ENCODE measurements at places on chromosomes 13 and 19.

GRCh38 chr13:107964395-107964794 lies 250.9 kb downstream of the LIG4 start:
- DNase-seq = no peak

DNA sequence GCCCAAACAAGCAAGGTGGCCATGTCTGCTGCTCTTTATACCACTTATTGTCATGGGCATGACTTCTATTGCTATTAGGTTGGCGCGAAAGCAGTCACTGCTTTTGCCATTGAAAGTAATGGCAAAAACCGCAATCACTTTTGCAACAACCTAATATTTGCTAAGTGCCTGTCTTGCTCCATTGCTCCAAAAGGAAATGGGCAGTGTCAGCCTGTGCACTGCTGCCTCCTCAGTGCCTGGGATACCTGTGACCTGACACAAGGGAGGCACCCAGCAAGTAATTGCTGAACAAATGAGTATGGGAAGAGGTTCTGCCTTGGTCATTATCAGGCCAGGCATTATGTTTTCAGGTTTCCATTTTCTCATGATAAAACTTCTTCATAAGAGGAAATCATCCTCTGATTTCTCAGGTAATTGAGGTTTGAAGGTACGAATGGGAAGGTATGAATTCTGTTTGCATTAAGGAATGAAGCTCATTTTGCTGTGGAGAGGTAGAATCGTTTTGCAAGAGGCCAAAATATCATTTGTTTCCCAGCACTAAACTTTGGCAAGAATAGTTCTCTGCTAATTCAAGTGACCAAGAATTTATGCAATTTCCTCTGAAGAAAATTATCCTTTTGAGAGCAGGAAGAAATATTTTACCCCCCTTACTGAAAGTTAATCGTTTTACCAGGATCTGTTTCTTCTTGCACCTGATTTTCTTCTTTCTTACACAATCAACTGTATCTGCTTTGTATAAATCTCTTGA lies 128.4 kb upstream of the SPRY2 start:
- no peak for DNase-seq

GRCh38 chr13:63554157-63554556 lies 2138.5 kb upstream of the PCDH20 start:
- no peak for DNase-seq

- no peak for DNase-seq
These were observed 309.5 kb downstream of the MTUS2 start for GRCh38 chr13:29129616-29130015.

DNA sequence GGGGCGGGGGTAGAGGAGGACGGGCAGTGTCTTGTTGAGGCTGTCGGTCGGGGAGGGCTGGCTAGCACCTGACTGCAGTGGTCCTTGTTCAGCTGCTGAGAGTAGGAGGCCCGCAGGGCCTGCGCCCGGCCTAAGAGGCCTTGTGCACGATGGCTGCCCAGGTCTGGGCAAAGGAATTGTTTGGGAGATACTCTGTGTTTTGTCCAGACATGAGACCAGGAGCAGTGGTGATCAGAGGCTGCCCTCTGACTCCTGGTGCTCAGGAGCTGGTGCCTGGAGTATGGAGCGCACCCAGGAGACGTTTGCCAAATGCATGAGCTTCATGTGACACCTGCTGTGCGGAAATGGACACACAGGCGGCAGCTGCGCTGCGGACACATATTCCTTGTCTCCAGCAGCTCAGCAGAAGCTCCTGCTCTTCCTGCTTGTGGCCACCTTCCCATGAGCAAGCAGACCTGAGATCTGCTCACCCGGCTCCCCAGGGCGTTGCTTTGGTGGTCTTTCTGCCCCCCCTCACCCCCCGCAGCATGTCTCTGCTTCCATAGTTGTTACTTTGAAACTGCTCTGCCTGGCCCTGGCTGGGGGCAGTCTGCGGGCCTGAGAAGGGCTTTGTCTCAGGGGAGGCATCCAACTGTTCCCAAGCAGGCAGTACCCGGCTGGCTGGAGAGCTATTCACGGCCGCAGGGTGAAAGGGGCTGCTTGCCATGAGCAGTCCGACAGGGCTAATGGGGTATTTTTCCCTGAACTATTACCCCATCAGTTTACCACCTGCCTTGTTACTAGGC lies 163.9 kb downstream of the TEX29 start:
- DNase-seq = no peak

- no peak for DNase-seq
These were observed 11.3 kb upstream of the ERICH6B start for GRCh38 chr13:45626731-45627374.

DNA sequence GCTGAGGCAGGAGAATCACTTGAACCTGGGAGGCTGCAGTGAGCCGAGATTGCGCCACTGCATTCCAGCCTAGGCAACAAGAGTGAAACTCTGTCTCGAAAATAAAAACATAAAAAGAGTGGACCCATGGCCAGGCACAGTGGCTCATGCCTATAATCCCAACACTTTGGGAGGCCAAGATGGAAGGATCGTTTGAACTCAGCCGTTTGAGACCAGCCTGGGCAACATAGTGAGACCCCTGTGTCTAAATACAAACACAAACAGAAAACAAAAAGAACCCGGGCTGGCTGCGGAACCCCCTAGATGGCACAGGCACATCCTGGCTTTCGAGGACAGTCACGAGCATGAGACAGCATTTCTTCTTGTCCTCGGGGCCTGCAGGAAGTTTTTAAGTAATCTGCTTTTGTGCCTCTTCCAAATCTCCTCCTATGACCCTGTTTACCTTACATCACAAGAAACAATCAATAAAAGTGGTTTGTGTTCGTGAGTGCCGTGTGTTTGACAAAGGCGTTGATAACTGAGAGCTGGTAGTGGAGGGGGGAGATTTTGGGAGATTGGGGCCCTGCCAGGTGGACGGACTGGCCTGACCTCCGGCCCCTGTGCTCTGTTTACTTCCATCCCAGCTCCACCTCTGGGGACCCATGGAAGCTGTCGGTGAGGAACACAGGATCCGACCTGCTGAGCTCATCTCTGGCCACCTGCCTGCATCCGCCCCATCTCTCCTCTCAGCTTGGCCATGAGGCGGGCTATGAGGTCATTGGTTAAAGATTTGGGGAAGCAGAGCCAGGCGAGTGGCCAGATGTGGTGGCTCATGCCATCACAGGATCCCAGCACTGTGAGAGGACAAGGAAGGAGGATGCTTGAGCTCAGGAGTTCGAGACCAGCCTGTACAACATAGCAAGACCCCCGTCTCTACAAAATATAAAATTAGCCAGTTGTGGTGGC lies 5.9 kb upstream of the GDF15 start:
- DNase-seq = no peak

GRCh38 chr13:24610956-24611355 lies 69.3 kb upstream of the ATP12A start:
- DNase-seq = no peak

GRCh38 chr19:11105014-11105636 lies 15.9 kb downstream of the LDLR start:
- no peak for DNase-seq

GRCh38 chr13:44523146-44524015 lies 52.7 kb downstream of the TSC22D1 start:
- no peak for DNase-seq

DNA sequence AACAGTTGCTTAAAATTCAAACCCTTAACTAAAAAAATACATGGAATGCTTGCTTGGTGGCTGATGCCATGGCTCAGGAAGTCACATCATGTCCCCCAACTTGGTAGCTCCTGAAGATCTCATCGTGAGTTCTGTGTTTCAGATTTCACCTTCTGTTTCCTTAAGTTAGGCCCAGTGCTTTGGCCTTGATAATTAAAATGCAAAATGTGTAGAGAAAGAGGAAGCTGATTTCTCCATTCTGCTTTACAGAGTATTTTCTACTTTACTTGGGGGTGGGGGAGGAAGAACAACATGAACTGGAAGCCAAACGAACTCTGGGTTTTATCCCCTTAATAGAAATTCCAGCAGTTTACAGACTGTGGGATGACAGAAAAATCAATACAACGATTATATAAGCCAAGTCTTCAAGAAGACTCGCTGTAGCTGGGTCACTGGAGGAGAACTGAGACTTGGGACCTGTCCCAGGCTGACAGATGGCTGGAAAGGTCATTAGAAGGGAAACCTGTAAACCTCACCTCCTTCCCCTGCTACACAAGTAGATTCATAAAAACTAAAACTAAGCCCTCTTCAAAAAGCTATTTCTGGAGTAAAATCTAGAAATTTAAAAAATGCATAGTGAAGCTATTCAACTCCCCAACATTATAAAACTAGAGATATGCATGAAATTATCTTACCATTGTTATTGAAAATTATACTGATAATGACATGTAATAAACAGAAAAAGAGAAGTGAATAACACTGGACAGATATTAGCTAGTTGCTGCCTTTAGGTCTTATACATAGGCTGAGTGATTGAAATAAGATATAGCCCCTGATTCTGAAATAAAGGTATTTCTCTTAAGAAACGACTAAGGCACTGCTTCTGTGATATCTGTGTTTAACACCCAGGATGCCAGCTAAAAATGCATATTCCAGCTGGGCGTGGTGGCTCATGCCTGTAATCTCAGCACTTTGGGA lies 22.1 kb upstream of the GGACT start:
- DNase-seq = no peak

- DNase-seq = no peak
These were observed 947.7 kb downstream of the EFNB2 start for GRCh38 chr13:105587786-105588185.

DNA sequence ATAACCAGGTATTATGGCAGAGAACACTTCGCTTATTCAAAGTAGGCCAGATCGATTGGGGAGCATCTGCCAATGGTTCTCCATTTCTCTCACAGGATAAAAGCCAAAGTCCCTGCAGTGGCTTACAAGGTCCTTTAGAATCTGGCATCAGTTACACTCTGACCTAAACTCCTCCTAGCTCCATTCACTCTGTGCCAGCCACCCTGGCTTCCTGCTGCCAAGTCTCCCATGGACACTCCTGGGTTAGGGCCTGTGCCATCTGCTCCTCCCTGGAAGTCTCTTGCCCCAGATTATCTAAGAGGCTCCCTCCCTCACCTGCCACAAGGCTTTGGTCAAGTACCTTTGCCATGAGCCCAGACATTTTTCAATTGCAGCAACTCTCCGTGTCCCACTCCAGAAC lies 649.2 kb downstream of the DACH1 start:
- no peak for DNase-seq

DNA sequence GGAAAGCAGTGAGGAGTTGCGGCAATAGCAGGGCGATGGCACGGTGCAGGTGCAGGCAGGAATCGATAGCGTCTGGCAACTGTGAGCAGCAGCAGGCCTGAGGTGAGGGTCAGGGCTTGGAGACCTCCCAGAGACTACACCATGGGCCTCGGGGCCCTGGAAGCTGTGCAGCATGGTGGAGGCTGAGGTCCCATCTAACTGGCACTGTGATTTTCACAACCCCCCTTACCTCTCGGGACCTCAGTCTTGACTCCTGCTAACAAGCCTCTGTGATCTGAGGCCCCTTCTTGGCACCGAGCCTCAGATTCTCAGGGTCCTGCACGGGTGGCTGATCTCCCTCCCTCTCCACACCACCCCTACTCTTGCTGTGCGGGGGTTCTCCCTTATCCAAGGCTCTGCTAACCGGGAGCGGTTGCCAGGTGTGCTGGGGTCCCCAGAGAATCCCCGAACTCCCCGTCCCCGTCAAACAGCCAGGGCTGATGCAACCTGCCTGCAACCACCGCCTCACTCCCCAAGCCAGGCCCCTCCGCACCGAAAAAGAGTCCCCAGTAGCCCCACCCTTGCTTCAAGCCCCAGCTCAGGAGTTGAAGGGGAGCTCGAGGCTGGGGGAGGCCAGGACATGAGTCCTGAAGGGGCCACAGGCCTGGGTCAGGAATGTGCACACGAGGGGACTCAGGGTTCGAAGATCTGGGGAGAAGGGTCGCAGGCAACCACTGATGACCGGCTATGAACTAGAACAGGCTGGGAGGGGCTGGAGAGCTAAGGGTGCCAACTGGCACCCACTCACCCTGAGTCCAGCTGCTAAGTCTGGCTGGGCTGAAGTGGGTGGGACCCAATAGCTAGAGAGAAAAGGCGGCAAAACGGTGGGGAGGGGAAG lies 4.8 kb upstream of the ATF5 start:
- no peak for DNase-seq

DNA sequence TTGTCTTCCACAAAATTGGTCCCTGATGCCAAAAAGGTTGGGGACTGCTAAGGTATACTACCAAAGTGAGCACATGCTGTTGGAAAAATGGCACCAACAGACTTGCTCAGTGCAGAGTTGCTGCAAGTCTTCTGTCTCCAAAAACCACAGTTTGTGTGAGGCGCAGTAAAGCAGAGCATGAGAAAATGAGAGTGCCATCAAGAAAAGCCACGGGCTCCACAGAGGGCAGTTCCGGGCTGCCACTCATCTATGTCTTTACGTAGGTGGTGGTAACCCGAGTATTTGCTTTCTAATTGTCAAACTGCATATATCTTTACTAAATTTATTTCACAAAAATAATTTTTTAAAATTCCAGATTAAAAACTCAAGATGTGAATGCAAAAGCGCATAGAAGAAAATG lies 123.8 kb downstream of the RNF17 start:
- no peak for DNase-seq

GRCh38 chr19:30784850-30785457 lies 412.8 kb downstream of the ZNF536 start:
- peak; percentile 28 for DNase-seq

- peak; percentile 73 for DNase-seq
These were observed 514 bp upstream of the MCEMP1 start for GRCh38 chr19:7676376-7676775.

GRCh38 chr19:47122359-47123335 lies 8.0 kb upstream of the SAE1 start:
- no peak for DNase-seq

DNA sequence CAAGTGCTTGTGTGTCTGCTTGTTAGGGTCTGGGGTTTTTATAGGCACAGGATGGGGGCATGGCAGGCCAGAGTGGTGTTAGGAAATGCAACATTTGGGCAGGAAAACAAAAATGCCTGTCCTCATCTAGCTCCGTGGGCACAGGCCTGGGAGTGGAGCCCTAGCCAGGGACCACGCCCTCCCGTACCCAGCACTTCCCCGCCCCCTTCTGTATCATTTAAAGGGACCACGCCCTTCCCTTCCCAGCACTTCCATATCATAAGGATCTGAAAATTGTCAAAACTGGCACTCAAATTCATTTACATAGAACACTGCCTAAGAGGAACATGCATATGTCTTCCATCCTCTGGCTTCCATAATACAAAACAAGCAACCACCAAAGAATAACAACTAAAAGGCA lies 185.8 kb downstream of the B3GLCT start:
- DNase-seq = no peak

DNA sequence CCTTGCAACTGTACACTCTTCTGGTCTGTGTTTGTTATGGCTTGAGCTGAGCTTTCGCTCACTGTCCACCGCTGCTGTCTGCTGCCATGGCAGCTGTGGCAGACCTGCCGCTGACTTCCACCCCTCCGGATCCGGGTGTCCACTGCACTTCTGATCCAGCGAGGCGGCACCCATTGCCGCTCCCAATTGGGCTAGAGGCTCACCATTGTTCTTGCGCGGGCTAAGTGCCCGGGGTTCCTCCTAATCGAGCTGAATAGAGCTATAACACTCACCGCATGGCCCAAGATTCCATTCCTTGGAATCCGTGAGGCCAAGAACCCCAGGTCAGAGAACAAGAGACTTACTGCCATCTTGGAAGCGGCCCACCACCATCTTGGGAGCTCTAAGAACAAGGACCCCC lies 2.2 kb upstream of the PSMC4 start:
- DNase-seq = no peak

- no peak for DNase-seq
These were observed 11.4 kb downstream of the AKAP8 start for GRCh38 chr19:15368051-15368632.
